ENCODE measurements at places on chromosomes 12 and 14.
A peak's percentile ranks its signal among the peaks of the same experiment; 100 is the strongest.

DNA sequence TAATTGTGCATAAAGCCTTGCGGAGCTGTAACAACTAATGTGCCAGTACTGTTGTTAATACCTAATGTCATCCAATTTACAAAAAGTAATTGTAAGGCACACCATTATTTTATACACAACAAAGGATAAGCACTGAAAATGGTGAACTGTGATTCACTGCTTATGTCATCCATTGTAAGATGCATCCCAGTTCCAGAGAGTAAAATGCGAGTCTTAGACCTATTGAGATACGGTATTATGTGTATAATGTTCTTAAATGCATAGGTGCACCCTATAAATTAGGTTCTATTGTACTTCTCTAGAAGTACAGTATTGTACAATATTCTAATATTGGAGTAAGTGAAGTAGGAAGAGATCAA, 406 bp downstream of the PARP2 start:
- DNase-seq: no peak

DNA sequence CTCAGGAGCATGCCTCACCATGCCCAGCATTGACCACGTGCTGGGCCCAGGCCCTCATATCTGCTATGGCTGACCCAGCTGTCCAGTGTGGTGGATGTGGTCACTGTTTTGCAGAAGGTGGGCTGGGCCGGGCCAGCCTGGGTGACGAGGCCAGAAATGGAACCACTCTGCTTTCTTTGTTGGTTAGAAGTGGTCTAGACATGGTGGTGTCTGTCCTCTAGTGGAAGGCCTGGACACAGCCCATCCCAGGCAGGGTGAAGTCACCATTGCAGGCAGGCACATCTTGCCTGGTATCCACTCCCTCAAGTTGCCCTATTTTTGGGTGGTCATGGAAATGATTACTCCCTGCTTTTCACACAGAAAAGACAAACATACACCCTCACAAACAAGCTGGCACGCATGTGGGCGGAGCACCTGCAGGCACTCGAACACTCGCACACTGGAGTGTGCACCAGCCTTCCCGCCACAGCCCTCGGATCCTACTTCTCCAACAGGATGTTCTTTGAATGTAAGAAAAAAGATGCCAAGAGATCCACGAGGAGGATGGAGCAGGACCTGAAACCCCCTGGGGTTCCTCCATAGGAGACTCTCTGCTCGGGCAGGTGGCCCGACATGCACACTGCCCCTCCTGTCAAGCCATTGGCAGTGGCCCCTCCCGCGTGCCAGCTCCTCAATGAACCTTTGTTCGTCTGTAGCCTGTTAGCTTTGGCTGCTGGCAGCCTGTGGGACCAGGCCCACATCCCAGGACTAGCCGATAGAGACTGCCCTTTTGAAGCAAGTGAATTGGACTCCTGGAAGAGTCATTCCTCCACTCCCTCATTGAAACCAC, 38.4 kb downstream of the MLXIP start:
- DNase-seq: no peak

- DNase-seq: no peak
Measured at GRCh38 chr12:6078398-6079096, 45.9 kb downstream of the VWF start.

DNA sequence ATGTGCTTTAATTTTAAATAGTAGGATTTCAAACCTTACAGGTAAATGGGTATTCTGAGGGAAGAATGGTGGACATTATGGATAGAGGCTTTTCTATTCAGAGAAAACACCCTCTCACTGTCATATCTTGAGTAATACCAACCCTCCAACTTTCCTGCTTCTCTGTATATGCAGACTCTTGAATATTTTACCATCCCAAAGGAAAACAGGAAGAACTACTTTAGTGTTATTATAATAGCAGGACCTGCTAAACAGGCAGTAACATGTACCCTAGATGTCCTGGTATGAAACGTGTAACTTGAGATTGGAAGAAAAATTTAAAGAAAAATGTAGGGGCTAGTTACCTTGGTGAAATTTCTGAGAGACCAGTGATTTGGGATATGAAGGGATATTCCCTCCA, 82.9 kb upstream of the TRHDE start:
- no peak for DNase-seq

- no peak for DNase-seq
Measured at GRCh38 chr12:128573907-128574306, 249.9 kb downstream of the SLC15A4 start.

- DNase-seq: no peak
Measured at GRCh38 chr14:53331921-53332320, 178.8 kb upstream of the DDHD1 start.

GRCh38 chr12:30345744-30346471, 349.8 kb downstream of the IPO8 start:
- no peak for DNase-seq

- no peak for DNase-seq
Measured at GRCh38 chr14:103737432-103738045, 21.9 kb downstream of the ZFYVE21 start.

GRCh38 chr12:77070382-77070781, 5.0 kb upstream of the E2F7 start:
- no peak for DNase-seq

- peak; percentile 68 for DNase-seq
Measured at GRCh38 chr14:106094654-106095189, 568.3 kb downstream of the TMEM121 start.

DNA sequence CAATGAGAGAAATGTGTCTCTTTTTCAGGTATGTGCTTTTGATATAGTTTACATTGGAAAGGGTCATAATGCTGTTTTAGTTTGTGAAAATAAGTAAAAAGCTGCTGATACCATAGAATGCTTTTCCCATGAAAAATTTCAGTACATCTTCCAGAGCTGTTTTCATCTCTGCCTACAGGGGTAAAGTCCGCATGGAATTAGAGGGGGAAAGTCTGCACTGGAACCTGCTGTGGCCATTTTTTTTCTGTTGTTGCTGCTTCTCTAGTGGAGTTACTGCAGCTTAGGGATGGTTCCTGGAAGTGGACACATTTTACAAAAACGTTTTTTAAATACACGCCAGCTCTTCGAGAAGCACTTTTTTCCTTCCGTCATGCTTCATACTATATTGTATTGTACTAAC, 81.3 kb downstream of the VEZT start:
- no peak for DNase-seq

- no peak for DNase-seq
Measured at GRCh38 chr14:39939023-39939422, 506.8 kb upstream of the FBXO33 start.

DNA sequence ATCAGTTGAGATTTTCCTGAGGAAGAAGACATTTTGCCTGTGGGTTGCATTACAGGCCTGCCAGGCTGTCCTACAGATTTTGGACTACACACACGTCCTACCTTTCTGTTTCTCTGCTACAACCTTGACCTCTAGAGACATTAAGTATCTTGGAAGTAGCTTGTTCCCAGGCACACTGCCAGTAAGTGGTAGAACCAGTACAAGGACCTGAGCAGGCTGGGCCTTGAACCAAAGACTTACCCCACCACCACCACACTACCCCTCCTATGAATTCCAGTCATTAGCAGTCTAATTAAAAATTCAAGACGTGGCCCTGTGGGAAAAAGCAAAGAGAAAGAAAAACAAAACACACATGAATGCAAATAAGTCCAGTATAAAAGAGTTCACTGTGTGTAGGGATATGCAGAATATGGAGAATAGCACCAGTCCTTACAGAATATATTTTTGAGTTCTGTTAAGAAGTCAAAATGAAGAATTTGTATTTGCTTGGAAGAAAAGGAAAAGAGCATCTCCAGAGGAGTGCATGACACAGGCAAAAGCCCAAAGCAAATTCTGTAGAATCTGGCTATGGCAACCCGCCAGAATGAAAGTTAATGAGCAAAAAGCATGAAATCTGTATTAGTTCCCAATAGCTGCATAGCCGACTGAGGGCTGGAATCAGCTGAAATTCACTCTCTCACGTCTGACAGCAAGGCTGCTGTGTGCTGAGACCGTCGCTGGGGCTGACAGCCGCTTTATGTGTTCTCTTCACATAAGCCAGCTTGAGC, 74.3 kb upstream of the ST8SIA1 start:
- no peak for DNase-seq

GRCh38 chr14:74548881-74549280, 55.3 kb downstream of the ISCA2 start:
- no peak for DNase-seq

- no peak for DNase-seq
Measured at GRCh38 chr12:52091869-52092268, 12.4 kb downstream of the SMIM41 start.

DNA sequence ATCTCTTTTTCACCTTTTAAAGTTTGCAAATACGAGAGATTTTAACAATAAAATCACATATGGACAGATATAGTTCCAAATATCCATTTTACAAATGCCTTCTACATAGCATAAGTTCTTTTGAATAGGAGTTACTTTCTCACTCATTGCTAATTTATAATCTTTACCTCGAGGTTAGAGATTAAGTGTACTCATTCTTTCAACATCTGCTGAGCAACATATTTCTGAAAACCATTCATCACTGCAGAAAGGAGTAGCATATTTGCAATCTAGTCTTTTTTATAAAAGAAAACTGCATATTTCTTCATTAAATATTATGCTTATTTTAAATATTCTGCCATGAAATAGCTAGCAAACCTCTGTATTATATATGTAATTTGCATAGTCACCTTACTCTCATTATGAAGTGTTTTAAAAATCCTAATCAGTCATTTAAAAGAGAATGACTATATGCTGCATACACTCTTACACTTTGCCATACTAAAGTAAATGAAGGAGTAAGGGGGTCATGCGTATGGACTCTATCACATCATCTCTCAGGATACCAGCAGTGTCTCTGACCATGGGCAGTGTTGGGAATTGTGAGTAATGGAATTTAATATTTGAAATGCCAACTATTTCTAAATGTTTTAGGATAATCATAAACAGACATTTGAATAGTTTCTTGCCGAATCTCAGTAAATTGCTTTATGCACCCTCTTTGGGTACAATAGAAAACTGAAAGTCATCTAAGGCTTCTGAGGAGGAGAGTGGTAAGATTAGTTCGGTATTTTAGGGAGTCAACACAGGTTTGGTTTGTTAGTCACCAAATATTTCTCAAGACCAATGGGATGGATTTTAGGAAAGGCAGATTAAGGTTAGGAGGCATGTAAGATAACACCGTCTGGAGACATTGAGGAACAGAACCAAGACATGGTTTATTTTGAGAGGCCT, 524.8 kb upstream of the ATP2B1 start:
- DNase-seq: no peak

DNA sequence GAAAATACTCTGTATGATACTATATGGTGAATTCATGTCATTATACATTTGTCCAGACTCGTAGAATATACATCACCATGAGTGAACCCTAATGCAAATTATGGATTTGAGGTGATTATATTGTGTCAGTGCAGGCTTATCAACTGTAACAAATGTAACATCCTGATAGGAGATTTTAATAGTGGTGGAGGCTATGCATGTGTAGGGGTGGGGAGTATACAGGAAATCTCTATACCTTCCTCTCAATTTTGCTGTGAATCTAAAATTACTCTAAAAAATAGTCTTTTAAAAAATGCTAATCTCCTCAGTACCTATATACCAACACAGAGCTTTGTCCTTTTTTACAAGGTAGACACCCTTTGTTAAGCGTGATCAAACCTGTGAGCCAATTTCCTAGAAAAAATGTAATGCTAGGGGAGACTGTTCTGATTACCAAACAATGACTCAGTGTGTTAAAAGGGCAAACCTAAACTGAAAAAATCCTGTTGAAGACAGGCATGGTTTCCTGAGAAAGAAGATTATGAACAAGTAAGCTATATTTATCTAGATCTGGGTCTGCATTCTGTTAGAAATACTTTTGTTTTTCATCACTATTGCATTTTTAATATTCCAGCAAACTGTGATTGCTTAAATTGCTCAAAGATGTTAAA, 170.9 kb downstream of the DUSP6 start:
- no peak for DNase-seq

DNA sequence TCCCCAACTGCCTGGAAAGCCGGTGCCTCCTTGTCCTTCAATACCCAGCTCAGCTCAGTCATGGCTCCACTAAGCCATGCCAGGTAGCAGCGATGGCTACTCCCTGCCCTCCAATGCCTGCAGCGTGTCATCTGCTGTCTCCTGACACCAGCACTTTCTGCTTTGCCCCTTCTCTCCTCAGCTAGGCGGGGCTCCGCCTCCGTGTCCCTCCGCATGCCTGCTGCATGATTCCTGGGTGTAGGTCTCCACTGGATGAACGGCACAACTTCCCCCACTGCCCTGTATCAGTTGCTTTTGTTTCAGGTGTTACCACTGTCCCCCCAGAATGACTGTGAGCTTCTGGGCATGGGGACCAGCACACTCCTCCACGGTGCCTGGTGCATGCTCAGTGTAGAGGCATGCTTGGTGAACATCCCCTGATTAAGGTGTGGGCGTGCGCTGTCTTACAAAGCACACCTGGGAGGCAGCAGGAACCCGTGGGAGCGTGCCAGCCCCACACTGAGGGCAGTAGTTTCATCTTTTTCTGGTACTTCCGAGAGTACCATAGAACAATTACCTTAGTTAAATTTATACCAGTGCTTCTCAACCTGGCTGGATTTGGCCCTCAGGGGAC, 179.4 kb upstream of the PRMT8 start:
- no peak for DNase-seq

DNA sequence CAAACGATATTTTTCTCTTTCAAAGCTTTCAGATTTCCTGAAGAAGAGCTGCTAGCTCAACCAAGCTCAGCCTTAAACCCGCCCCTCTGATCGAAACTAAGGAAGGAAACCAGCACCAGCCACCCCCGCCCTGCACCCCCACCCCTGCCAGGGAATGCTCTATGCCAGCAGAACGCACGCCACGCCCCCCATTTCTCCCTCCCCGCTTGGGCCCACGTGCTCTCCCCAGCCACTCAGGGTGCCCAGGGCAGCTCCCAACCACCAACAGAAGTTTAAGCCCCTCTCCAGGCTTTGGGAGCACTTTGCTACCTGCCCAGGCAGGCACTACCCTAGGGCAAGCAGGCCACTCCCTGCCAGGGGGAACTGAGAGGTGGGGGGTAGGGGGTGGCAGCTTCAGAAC, 18.8 kb upstream of the KRT78 start:
- DNase-seq: peak; percentile 8

Data from stimulated activated naive CD4-positive, alpha-beta T cell treated with Interleukin-2 at 50 U/mL for 16 hours (primary cell).